ENCODE measurements at places on chromosomes 1 and 21.

- no peak for DNase-seq
Observed at GRCh38 chr1:196466166-196466565, 142.1 kb downstream of the KCNT2 start.

GRCh38 chr1:17397910-17398695 is 26.1 kb downstream of the PADI6 start:
- no peak for DNase-seq

DNA sequence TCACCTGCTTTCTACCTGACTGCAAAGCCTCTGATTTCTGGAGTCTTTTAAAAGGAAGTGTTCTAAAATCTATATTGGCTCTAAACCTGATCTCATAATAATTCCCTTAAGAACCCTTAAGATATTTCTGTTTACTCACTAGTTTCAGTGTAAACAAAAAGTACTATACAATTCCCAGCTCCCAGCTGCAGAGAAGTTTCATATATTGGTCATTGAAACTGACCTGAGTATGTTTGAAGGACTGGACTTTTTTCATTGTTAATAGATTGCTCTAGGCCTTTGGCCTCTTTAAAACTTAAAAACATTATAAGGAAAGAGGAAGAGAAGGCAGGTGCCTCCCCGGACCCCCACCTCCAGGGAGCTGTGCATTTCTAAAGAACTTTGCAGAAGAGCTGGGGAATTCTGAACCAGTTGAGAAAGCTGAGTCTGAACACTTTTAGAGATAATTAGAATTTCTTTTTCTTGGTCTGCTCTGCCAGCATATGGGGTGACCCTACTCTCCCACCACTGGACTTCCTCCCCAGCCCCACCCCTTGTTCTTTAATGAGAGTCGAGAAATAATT is 23.7 kb downstream of the CLIC6 start:
- DNase-seq: no peak

- DNase-seq: no peak
Observed at GRCh38 chr1:36585569-36586548, 103.1 kb upstream of the CSF3R start.

GRCh38 chr1:234975941-234976860 is 152.4 kb downstream of the TOMM20 start:
- no peak for DNase-seq

DNA sequence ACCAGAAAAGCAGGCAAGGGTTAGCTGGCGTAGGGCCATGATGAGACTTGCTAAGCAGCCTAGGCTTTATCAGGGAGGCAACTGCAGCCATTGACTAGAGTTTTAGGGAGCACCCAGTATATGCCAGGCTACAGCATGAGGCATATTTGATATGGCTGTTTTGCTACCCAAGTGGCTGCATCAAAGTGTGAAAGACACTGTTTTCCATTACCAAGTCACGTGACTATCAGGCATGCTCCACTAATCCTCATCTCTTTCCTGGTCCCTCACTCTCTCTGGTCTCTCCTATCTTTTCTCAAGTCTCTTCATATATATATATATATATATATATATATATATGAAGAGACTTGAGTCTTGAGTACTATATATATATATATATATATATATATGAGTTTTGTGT is 206.7 kb upstream of the POU3F1 start:
- DNase-seq: no peak

- DNase-seq: peak; percentile 54
Observed at GRCh38 chr1:3501856-3502640, 47.6 kb downstream of the ARHGEF16 start.

- no peak for DNase-seq
Observed at GRCh38 chr1:187624812-187625545, 796.2 kb downstream of the PLA2G4A start.

DNA sequence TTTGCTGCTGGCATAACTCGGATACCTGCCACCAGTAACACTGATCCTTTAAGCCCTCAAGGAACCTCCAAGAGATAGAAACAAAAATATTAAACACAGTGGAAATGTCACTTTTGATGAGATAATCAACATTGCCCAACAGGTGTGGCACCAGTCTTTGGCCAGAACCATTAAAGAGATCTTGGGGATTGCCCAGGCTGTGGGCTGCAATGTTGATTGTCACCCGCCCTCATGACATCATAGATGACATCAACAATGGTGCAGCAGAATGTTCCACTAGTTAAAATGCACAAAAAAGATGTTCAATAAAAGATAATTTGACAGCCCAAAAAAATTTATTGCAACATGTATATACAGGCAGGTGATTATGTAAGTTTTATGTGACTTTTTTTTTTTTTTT is 20.2 kb upstream of the ZMYM1 start:
- no peak for DNase-seq

GRCh38 chr1:1134300-1134970 is 18.5 kb upstream of the C1orf159 start:
- no peak for DNase-seq

GRCh38 chr1:110164725-110165350 is 14.5 kb downstream of the SLC6A17 start:
- DNase-seq: no peak

- DNase-seq: no peak
Observed at GRCh38 chr1:69171248-69171647, 396.5 kb upstream of the LRRC7 start.

DNA sequence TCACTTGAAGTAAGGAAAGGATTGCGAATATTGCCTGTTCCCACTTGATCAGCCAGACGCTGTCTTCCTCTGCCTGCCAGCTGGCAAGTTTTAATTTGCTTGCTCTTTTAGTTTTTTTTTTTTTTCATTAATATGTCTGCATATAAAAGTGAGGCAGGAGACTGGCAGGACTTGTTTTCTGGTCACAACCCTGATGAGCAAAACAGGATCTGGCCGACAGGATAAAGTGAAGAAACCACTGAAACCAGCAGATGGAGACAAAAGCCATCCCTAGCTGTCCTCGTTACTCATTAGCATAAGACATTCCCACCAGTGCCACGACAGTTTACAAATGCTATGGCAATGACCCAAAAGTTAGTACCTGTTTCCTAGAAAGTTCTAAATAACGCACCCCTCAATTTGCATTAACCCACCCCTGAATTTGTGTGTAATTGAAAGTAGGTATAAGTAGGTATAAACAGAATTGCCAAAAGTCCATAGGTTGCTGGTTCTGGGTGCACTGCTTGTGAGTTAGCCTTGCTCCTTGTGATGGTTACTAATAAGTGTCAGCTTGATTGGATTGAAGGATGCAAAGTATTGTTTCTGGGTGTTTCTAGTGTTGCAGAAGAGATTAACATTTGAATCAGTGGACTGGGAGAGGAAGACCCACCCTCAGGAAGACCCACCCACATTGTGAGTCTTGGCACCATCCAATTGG is 60.8 kb downstream of the ZNF684 start:
- DNase-seq: peak; percentile 72

DNA sequence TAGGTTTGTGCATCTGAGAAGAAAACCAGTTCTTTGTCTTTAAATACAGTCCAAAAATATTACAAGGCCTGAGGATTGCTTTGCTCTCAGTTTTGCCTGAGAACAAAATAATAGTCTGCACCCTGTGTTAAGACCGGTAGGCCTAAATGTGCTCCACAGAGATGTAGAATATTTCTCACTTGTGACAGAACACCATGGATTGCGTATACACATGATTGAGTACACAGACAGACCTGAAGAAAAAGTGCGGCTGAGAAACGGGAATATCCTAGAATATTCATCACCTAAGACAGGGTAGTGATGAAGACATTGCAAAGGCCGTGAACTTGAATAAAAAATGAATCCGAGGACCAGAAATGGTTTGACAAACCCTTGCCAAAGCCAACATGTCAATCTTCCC is 155.4 kb downstream of the BRINP3 start:
- no peak for DNase-seq

DNA sequence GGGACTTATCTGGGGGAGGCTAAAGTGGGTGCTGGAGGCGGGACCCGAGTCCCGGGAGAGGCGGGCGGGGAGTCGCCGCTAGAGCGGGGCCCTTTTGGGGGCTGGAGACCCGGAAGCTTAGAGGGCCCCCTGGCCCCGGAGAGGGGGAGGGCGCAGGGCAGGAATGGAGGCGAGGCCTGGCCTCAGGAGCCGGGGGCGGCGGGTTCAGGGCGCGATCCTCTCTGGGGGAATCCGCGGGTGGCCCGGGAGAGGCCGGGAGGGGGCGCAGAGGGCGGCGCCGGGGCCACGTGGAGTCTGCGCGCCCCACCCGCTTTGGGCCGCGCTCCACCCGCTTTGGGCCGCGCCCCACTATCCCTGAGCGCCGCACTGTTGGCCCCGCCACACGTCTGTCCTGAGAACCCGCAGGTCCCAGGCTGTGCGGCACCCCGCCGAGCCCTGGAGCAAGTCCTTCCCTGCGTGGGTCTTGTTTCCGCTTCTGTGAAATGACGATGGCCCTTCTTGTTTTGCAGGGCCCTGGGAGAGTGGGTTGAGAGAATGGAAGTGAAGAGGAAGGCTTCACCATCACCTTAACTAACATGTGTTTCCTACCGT is 84.4 kb downstream of the NKAIN1 start:
- peak; percentile 86 for DNase-seq

DNA sequence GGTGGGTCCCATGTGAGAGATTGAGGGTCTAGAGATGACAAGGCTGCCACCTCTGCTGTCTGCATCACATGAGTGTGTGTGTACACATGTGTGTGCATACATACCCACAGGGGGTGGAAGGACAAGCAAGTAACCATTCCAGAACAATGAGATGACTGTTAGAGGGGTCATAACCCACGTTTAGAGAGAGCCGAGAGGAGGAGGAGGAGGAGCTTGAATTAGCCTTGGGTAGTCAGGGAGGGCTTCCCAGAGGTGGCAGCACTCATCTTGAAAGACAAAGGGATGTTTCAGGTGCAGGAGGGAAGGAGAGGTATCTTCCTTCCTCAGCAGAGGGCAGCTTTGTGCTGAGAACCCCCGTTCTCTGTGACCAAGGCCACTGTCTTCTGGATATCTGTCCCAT is 21.3 kb downstream of the TNFRSF1B start:
- DNase-seq: no peak

DNA sequence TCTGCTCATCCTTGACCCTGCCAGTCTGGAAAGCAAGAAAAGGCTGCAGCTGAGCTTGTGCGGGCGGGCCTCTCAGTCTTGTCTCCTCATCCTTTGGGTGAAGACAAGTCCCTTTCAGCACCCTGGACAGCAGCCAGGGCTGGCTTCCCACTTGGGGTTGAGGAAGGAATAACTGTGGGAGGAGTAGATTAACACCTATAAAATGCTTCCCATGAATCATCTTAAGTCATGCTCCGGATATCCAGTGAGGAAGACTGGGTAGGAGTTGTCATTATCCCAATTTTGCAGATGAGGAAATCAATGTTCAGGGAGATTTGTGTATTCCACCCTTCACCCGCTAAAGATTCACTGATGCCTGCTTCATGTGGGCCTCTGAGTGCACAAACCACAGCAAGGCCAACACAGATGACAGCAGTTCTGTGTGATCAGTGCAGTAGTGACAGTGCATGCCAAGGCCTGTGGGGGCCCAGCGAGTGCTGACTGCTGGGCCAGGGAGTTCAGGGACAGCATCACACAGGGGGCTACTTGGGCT is 20.1 kb upstream of the COL16A1 start:
- DNase-seq: peak; percentile 87

- no peak for DNase-seq
Observed at GRCh38 chr1:95245029-95245428, 11.0 kb downstream of the RWDD3 start.

Measured in hematopoietic multipotent progenitor cell treated with erythropoietin and hydrocortisone succinate and interleukin-3 and kit ligand, for 6 days (in vitro differentiated cells).